ENCODE measurements at places on chromosomes 5 and 9.

DNA sequence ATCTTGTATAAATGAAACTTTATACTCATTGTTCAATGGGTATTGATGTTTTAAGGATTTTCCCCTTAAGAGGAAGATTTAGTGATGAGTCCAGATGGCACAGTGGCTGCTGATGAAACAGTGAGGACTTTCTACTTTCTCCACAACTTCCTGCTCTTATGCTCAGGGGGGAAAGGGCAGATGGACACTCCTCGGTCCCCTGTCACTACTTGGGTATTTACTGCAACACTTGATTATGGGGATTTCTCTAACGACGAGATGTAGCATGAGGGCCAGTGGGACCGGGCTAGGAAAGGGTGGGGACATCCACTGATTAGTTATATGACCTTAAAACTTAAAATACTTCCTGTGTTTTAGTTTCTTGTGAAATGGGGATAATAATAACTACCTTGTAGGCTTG is 146.1 kb upstream of the HMHB1 start:
- no peak for DNase-seq

- DNase-seq: no peak
These were observed 30.7 kb downstream of the OR2V1 start for GRCh38 chr5:181100121-181100875.

- no peak for DNase-seq
These were observed 34.6 kb upstream of the PHF2 start for GRCh38 chr9:93541581-93542349.

DNA sequence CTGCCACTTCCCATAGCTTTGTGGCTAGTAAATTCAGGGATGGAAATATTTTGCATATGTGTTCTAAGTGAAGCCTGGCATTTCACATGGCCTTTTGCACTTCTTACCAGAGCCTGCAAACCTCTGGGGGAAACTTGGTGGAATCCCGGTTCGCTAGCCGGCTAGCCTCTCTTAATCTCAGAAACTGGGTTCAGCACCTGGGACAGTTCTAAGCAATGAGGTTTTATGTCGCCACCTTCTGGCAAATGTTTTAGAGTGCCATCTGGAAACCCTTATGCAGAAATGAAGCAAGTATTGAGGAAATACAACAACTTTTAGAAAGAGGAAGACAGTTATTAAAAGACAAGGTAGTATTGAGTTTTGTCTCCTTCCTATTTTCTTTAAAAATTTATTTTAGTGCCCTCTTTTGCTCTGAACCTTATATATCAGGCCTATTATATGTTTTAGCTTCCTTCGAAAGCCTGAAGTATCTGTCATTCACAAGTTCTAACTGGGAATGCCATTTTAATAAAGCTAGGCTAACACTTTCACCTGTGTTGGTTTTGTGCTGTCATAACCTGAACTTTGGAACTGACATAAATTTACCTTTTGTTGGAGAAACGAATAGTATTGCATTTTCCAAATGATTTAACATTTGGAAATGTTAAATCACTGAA is 963 bp upstream of the HTR1A start:
- DNase-seq: no peak

GRCh38 chr9:92807757-92808725 is 43.4 kb upstream of the BICD2 start:
- no peak for DNase-seq

GRCh38 chr5:83956386-83956785 is 235.7 kb upstream of the HAPLN1 start:
- no peak for DNase-seq

- no peak for DNase-seq
These were observed 10.6 kb downstream of the GRIN3A start for GRCh38 chr9:101727612-101728524.

GRCh38 chr9:75088646-75089372 is 495 bp downstream of the OSTF1 start:
- DNase-seq: peak; percentile 74

- DNase-seq: no peak
These were observed 773 bp upstream of the AGGF1 start for GRCh38 chr5:77029376-77029885.

DNA sequence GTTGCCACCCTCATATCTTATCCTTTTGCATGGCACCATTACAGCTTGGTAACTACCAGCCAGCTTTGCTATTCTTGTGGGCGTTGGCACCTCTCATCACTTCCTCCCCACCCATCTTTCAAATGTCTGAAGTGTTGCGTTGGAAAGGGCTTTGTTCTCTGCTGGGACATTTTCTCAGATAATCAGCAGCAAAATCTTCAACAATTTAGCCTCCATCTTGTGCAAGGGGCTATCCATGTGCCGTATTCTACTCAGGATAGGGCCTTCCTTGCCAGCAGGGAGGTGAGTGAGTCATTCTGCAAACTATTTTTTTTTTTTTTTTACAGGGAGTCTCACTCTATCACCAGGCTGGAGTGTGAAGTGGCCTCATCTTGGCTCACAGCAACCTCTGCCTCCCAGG is 62.1 kb upstream of the NUDT12 start:
- DNase-seq: no peak

GRCh38 chr5:97545886-97546535 is 363.0 kb upstream of the RIOK2 start:
- DNase-seq: no peak

DNA sequence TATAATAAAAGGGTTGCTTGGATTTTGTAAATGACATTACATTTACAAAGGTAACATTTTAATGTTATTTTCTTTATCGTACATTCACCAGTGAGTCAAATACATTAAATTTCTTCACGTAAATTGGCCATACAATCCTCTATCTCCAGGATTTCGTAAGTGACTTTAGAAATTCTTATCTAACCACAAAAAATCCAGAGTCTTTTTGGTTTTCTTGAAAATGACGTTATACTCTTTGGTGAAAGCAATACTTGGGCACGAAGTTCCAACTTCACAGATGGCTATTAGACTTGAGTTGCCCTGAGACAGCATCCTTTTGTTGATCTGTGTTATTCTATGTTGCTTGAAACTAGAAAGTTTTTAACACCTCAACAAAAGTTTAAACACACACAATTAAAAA is 87.4 kb upstream of the CDH10 start:
- DNase-seq: no peak

DNA sequence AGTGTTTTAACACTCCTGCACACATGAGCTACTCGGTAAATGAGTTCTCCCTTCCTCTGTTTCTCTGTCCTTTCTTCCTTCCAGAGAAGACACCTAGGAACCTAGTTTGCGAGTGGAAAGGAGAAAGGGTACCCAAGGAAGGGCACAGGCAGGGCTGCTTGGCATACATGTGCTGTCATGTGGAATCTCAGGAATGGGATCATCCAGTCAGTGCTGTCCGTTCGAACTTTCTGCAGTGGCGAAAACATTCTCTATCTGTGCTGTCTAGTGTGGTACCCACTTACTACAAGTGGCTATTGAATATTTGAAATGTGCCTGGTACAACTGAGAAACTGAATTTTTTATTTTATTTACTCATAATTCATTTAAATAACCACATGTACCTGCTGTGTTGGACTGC is 28.0 kb downstream of the NLN start:
- no peak for DNase-seq

DNA sequence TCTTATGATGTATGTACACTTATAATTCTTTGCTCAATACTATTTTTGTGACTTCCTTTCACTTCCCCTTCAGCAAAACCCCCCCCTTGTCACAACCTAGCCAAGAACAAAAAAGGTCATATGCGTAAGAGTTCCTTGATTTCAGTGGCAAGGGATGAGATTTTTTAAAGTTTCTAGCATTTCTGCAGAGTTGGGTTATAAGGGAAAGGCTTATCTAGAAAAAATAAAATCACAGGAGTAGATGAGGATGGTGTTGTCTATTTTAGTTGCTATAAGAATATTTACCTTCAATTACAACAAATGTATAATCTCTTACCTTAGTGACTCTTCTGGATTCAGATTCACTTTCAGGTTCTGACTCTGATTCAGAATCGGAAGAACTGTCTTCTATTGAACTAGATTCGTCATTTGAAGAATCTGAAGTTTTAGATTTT is 184.6 kb downstream of the AP3B1 start:
- no peak for DNase-seq

GRCh38 chr5:73797132-73797510 is 171.1 kb downstream of the ARHGEF28 start:
- no peak for DNase-seq

DNA sequence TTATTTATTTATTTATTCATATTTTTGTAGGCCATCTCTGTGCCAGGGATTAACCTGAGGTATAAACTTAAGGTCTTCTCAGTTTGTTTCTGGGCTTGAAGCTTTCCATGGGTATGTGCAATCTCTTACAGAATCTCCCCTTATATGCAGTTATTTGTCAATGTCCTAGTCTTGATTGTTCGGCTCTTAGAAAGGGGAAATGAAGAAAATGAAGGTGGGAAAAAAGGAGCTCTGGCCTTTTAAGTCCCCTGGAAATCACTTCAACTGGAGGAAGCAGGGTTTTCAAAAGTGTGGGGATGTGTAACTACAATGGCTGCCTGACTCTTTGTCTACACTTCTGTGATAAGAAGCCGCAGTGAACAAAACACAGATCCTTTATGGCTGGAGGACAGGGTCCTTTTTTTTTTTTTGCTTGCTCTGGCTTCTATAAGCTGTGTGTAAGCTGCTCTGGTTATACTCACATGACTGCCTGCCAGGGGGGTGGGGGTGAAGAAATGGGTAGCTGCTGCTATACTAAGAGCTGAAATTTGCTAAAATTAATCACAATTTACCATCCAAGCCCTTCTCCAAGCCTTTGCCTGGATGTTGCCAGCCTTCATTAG is 33.7 kb downstream of the CENPP start:
- DNase-seq: no peak

DNA sequence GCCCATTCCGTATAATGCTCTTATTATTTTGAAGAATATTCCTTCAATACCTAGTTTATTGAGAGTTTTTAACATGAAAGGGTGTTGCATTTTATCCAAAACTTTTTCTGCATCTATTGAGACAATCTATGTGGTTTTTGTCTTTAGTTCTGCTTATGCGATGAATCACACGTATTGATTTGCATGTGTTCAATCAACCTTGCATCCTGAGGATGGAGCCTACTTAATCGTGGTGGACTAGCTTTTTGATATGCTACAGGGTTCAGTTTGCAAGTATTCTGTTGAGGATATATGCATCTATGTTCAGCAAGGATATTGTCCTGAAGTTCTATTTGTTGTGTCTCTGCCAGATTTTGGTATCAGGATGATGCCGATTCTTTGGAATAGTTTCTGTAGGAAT is 1070.3 kb upstream of the CDH18 start:
- DNase-seq: no peak

GRCh38 chr5:113119246-113119924 is 142.8 kb downstream of the DCP2 start:
- DNase-seq: peak; percentile 86

- DNase-seq: no peak
These were observed 809 bp downstream of the MCCC2 start for GRCh38 chr5:71587766-71588532.

- no peak for DNase-seq
These were observed 599.6 kb upstream of the GRAMD2B start for GRCh38 chr5:125823572-125823971.

DNA sequence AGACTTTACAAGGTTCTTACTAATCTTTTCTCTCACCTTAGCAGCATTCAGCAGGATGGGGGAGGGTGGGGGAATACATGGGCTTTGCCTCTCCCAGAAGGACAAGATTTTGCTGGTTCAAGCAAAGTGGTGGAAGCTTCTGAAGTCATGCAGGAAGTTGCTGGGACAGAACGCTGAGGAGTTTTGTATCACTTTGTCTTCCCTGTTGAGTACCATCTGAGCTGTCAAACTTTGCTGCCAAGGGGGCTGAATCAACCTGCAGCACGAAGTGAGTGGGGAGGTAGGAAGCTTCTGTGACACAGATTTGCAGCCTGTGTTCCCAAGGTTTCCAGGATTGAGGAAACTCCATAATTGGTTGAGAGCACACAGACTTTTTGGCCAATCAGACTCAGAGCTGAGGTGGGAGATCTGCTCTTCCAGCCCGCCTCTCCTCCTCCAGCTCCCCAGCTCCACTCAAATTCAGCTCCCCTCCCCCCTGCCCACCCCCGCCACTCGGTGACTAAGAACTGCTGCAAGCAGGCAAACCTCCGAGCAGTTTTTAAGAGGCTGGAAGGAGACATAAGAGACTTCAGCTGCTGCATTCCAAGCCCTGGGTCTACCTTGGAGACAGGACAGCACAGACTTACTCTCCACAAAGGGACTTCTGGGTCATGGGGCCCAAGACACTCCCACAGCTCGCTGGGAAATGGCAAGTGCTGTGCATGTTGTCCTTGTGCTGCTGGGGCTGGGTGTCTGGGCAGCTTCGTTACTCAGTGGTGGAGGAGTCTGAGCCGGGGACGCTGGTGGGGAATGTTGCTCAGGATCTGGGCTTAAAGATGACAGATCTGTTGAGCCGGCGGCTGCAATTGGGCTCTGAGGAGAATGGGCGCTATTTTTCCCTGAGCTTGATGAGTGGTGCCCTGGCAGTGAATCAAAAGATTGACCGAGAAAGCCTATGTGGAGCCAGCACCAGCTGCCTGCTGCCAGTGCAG is at the start of gene PCDHGC5:
PCDHGC5 (plus strand) TSS at position 491 of the 971 bp plus-strand sequence; CDS start at position 651, 160 bp downstream.
- no peak for DNase-seq

DNA sequence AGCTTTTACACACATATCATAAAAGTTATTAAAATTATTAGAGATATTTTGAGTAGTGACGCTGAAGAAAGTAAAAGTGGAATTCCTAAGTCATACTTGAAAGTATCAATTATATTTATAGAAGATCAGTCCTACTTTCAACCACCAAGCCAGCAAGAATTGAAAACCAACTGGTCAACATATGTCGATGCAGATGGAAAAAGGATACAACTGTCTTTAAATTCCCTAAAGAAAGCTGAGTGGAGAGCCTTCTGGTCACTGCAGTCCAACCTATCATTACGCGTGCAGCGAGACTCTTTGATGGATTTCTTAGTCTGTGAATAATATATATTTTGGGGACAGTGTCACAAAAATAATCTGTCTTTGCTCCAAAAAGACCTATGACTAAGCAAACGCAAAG is 15.3 kb downstream of the MEF2C start:
- DNase-seq: no peak

DNA sequence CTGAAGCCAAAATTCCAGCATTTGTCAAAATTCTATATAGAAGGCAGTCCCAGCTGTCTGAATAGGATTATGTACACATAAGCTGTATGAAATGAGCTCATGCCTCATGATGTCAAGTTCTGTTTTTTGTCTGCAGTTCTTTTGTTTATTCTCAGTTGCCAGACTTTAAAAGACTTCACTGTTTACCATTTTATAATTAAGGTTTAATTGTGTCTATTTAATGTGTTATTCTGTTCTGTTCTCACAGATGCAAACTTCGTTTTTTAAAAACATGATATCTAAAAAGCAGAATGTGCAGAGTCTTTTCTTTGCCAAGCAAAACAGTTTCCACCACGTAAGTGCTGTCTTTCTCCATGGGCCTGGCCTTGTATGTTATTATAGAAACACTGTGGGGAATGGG is 31.1 kb downstream of the ERAP1 start:
- DNase-seq: no peak

DNA sequence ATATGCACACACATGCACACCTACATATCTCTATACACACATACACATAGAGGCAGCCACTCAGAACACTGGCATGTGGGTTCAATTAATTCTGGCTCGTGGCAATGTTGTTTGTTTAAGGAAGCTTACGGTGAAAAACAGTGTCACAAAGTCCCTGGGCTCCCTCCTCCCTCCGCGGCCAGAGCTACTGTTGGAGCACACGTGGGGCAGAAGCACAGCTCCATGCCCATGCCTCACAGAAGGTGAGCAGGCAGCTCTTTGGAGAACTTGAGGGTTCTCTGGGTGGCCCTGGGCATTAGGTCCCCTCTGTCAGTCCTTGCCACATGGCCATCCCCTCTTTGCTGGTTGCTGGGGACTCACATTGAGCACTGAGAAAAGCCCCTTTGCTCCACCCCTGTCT is 107.5 kb downstream of the GADD45G start:
- DNase-seq: no peak

GRCh38 chr5:10949856-10950630 is 189.0 kb upstream of the DAP start:
- no peak for DNase-seq
